ENCODE measurements at places on chromosomes 5 and 9.
A peak's percentile ranks its signal among the peaks of the same experiment; 100 is the strongest.

DNA sequence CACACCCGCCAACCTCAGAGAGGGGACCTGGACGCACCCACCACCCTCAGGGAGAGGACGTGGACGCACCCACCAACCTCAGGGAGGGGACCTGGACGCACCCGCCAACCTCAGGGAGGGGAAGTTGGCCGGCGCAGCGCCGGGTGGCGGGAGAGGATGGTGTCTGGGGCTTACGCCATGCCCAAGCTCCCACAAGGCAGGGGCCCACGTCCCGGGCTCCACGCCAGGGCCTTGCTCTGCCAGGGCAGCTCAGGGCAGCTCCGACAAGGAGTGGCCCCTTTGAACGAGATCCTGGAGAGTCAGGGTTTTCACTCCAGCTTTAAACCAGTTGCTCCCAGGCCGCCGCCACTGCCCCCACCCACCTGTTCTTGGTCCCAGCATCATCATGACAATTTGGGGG lies 32.2 kb upstream of the SLC12A7 start:
- no peak for DNase-seq

DNA sequence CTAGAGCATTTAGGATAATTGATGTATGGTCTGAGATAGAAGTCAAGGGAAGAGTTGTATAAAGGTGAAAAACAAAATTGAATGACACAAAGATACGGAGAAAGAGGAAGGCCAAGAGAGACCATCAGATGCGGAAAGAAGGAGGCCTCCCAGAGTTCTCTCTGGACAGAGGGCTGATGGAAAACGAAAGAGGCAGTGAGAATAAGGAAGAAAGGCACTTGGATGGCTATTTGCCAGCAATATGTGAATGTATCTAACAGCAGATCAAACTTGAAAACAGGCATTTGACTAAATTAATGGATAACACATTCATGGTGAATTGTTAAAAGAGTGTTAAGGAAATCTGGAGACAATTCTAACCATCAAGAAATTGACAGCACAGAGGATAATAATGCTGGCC lies 2.4 kb upstream of the DOCK8 start:
- no peak for DNase-seq

GRCh38 chr5:22539762-22540161 lies 313.4 kb downstream of the CDH12 start:
- DNase-seq = no peak

GRCh38 chr5:43141211-43141610 lies 20.5 kb downstream of the ZNF131 start:
- DNase-seq = no peak

DNA sequence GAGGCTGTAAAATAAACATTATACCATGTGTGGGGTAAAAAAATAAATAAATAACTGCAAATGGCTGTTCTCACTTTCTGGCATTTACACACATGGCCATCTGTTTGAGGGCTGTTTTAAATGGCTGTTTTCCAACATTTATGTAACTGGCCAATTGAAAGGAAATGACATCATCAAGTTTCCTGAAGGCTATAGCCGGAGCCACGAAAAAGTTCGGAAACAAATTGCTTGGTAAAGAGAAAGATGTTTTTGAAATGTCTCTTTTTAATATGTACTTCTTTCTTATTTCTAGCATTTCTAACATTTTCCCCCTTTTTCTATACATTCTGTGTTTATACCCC lies 95.4 kb upstream of the DAB2 start:
- DNase-seq = no peak

DNA sequence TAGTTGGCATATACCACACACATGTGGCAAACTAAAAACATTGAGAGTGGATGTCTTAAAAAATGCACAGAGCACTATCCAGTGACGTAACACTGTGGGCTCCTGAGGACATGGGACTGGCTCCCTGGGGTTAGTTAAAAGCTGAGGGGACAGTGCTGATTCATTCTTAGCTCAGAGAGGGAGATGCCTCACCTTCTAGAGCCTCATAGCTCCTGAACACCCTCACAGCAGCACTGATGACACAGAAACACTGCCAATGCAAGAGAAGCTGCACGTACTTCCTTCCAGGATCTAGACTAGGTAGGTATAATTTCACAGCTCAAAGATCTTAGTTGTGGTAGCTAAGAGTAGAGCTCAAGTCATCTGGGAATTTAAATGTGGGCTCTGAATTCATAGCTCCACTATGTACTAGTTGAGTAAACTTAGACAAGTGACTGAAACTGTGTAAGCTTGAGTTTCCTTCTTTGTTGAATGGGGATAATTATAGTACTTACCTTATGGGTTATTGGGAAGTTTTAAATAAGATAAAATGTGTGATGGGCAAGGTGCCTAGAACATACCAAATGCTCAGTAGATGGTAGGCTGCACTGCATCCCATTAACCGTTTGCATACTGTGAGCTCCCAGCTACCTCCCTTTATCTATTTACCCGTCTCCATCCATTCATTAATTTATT lies 279.9 kb downstream of the ASTN2 start:
- DNase-seq = no peak

GRCh38 chr5:76818844-76819831 lies at the start of gene F2RL1:
Gene F2RL1 (plus strand): TSS chr5:76819030. CDS start chr5:76819183, 153 bp downstream.
- DNase-seq = no peak

- DNase-seq = no peak
These were observed 113.4 kb downstream of the ST8SIA4 start for GRCh38 chr5:100789694-100790093.

GRCh38 chr5:80357671-80358070 lies 37.9 kb downstream of the SPZ1 start:
- no peak for DNase-seq

DNA sequence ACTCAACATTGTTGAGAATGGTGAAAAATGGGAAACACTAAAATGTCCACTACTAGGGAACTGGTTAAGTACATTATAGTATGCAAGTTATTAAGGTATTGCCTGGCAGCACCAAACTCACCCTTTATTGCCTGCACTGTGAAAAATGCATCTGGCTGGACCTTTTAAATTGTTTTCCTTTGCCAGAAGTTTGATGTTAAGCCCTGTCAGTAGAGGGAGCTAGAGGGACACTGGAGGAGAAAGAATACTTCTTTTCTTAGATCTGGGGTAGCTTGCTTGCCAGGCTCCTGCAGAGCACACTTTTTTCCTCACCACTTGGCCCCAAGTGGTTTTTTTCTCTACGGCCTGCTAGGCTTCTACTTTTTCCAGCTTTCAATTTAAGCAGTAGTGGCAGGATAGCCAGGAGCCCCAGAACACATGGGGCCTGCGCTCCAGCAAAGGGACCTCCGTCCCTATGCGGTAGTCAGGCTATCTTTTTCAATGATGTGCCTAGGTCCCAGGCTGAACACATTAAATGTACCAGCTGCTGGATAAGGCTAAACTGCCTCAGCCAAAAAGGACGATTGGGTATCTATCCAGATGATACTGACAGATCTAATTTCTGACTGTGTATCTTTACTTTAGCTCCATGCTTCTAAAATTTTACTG lies 8.0 kb upstream of the HABP4 start:
- no peak for DNase-seq

- no peak for DNase-seq
These were observed 417 bp downstream of the GABBR2 start for GRCh38 chr9:98708103-98708932.

- DNase-seq = peak; percentile 10
These were observed 145.7 kb downstream of the ARHGAP26 start for GRCh38 chr5:142915813-142916424.

DNA sequence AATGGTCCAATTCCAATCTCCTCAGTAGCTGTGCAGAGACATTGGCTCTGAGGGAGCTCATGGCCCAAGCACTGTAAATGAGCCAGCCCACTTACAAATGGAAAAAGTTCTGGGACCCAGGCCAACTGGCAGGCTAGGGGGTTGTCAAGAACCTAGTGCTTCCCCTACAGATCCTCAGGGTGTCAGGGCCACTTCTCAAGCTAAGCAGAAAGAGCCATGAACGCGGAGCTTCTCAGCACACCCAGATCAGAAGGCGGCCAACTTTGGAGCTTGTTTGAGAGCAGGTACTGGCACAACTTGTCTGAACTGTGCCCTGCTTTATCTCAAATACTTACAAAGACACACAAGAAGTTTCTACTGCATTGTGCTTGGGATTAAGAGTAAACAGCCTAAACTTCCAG lies 17.5 kb downstream of the TLE1 start:
- no peak for DNase-seq

DNA sequence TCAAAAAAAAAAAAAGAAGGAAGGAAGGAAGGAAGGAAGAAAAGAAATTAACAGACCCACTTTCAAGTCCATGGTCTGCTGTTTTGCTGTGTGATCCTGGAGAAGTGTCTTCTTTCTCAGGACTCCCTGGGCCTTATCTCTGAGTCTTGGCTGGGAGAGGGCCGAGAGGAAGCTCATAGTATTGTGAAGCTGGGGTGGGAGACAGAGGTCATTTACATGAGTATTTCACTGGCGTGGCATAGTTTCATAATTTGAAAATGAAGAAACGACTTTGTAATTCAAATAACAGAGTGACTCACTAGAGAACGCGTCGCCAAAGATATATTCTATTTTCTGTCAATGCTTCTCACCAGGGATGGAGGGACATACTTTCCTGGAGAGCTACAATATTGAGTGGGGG lies 2.4 kb upstream of the C9orf50 start:
- DNase-seq = no peak

- no peak for DNase-seq
These were observed 603 bp downstream of the SAXO1 start for GRCh38 chr9:19032406-19032805.

DNA sequence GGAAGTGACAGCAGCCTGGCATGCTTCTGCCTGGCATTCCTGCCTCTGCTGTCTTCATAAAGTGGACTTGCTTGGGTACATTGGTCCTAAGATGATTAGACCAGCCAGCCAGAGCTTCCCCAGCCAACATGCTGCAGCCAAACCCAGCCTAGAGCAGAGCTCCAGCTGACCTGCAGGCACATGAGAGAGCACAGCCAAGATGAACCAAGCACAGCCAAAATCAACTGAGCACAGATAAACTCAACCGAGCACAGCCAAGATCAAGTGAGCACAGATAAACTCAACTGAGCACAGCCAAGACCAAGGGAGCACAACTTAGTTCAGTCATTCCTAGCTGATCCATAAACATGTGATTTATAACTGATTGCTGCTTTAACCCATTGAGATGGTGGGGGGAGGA lies 266.5 kb downstream of the MSX2 start:
- DNase-seq = no peak

GRCh38 chr5:150651924-150652671 lies 9.0 kb upstream of the MYOZ3 start:
- DNase-seq = no peak

DNA sequence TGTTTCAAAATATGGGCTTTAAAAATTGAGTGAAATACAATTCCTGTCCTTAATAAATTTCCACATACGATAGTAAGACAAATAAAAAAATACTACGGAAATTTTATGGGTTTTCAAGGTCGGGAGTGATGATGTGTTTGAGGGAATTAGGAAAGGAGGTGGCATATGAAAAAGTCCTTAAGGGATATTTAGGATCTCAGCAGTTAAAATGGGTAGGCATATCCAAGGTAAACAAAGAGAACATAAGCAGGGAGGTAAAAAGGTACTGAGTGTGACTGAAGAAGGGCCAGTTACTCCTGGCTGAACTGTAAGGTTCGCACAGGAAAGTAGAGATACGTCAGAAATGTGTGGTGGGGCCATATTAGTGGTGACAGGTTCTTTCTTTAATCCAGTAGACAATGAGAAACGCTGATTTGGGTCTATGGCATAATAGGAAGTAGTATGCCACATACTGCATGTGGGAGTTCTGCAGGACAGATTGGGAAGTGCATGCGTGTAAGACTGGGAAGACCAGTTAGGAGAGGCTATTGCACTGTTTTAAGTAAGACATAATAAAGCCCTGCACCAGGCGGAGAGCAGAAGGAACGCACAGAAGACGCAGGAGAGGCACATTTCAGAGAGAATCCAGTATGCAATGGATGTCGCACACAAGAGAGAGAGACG lies 937 bp upstream of the HMGCR start:
- DNase-seq = peak; percentile 73

DNA sequence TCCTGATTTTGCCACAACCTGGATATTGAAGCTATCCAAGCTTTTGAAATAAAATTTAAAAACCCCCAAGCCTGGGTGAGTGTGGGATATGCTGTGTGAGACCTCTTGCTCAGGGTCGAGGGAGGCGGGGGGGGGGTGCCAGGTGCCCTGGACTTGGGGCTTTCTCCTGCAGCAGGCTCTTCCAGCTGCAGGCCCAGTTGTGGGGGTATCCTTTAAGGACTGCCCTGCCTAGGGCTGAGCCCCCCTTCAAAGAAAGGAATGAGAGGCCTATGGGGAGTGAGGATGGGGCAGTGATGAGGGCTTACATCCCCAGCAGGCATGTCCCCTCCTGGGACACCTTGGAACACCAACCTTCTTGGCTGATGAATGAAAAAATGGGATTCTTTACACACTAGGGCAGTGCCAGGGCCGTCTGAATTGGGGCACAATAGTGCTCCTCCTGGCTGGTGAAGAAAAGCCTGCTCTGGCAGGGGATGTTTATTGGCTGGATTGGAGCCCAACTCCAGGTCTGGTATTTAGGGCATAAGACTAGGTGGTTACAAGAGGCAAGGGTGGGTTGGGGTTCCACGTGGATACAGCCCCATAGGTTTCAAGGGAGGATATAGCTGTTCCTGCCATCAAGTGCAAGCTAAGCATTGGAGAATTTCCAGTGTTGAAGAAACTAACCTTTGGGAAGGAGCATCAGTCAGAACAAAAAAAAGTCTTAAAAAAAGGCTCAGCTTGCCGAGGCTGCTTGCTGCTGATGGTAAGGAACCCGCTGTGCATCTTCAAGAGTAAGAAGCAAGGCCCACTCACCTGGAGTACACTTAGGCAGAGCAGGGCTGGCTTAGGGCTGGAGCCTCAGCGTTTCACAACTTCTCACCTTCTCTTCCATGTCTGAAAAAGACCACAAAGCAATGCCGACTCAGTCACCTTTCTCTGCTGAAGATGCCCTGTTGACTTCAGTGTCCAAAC lies 7.0 kb downstream of the HNRNPAB start:
- no peak for DNase-seq

- no peak for DNase-seq
These were observed 84.0 kb downstream of the STK10 start for GRCh38 chr5:172104021-172104420.

DNA sequence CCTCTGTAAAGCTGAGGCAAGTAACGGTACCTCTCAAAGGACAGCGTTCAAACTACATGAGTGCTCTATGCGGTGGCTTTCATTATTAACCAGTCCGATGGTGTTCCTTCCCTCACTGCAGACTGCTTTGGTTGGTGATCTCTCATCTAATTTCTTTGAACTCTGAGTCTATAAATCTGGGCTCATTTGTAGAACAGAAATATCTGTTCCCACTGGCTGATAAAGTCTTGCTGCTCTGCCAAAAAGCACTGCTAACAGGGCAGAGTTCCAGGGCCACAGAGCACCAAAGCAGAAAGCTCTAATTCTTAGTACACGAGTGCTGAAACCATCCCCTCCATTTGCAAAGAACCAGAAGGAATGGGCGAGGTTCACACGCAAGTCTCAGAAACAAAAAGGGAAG lies 81.9 kb downstream of the MED27 start:
- no peak for DNase-seq
